ENCODE measurements at places on chromosomes 5 and 9. TPM values are rescaled to one million over a fixed set of nuclear protein-coding genes. Genes with fewer than 3 reads are reported as not detected.

GRCh38 chr9:18366184-18366583 is 107.8 kb upstream of the ADAMTSL1 start:
- DNase-seq: no peak

DNA sequence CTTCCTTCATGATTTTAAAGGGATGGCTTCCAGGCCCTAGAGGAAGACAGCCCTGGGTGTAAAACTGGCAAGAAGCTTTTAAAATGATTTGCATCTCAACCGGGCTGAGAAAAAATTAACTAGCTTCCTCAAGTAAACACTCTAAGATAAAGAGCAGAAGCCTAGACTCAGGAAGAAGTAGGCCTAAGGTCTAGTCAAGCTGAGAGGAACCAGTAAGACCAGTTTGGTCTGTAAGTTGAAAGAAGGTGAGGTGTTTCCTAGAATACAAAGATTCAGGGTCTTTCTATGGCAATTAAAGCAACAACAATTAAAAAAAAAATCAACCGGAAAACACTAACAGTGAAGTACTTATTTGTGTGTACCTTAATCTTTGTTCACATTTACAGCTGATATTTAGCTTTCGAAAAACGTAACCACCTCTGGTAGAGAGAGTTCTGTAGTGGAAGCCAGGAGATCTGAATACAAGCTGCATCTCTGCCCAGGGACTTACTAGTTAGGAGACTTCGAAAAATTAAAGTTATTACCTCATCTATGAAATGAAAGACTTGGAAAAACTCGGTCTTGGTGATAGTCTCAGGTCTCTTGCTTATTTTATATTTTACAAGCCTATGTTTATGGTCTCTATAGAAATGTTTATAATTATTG is 75.7 kb downstream of the TUSC1 start:
- no peak for DNase-seq

- DNase-seq: no peak
Observed at GRCh38 chr5:130045334-130045733, 141.1 kb downstream of the CHSY3 start.

DNA sequence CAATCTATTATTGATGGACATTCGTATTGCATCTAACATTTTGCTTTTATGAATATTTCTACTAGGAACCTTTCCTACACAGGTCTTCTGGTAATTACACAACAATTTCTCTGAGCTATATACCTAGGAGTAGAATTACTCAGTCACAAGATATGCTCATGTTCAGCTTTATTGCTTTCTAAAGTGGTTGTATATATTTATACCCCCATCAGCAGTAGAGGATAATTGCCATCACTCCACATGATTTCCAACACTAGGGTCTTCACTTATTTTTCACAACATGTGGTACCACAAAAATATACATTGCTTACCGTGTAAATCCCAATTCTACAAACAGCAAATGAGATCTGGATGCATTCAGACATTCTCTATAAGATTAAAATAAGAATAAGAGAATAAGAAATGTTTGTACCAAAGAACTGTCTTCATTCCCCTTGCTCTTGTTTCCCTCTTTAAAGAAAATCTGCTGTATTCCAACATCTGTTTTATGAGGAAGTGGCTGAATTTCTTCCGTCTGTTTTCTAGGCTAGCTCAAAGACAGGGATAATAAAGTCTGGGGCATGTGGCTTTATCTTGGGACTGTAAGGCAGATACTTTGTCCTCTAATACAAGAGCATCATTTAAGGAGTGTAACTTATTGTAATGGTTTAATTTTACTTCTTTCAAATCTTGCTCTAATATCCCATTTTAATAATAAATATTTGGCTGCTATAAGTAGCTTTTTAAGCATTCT is 28.2 kb downstream of the ARL15 start:
- DNase-seq: no peak

GRCh38 chr5:134460551-134460950 is 48.9 kb upstream of the CDKN2AIPNL start:
- no peak for DNase-seq

DNA sequence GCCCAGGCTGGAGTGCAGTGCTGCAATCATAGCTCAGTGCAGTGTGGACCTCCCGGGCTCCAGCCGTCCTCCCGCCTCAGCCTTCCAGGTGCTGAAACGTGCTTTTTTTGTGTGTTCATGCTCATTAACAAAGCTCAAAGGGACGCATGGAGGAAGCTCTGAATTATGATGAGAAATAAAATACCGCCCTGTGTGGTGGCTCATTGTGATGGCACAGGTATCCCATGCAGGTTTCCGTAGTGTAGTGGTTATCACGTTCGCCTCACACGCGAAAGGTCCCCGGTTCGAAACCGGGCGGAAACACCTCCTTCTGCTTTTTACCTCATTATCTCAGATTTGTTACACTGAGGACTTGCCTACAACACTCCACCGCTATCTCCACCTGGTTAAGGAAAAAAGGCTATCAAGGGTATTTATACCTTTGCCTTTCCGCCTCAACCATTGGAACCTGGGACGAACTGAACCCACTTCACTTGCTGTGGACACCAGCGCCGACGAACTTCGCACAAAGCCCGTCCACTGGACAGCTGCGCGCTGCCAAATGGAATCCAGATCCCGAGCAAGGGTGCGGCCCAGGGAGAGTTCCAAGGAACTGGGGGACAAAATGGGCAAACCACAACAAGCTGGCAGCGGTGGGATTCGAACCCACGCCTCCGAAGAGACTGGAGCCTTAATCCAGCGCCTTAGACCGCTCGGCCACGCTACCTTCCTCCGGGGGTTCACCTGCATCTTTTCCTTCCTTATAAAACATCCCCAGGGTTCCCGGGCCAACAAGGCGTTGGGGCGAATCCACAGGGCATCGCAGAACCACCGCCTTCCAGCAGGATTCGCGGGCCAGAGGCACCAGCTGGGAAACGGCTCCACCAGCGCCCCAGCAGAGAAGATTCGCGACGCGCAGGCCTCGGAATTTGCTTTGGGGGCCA is 26.3 kb downstream of the OR2V2 start:
- no peak for DNase-seq

- DNase-seq: no peak
Observed at GRCh38 chr5:20572614-20573013, 584.6 kb upstream of the CDH18 start.

- no peak for DNase-seq
Observed at GRCh38 chr5:53418826-53419658, 61.4 kb upstream of the FST start.

DNA sequence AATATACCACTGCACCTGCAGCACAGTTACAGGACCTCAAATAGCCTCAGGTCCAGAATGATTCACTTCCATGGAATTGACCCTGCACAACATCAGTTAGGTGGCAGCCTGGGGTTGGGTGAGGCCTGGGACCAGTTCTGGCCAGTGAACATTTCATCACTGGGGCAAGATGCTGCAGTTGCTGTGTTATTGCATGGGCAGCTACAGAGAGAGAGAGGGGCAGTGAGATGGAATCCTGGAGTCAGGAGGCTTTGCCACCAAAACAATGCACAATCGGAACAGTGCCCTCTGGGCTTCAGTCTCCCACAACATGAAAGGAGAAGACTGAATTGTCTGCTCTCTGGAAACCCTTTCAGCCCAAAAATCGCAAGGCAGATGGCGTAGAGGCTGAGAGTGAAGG is 51.8 kb downstream of the SH3TC2 start:
- no peak for DNase-seq

- no peak for DNase-seq
Observed at GRCh38 chr5:63500242-63500641, 462.0 kb downstream of the HTR1A start.

DNA sequence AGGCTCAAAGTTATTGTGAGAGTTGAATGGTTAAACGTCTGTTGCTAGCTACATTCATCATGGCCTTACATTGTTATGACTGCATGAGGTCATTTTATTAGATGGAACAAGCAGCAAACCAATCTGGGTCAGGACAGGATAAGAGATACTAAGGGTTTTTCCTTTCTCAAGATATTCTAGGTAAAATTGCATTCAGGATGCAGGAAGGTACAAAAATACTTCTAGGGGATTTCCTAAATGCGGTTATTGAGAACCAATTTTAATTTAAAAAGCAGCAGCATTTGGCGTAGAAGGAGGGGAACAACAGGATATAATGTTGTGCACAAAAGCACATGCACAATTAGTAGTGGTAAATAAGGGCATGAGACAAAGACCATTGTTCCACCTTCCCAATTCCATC is 39.2 kb upstream of the LURAP1L start:
- DNase-seq: no peak

DNA sequence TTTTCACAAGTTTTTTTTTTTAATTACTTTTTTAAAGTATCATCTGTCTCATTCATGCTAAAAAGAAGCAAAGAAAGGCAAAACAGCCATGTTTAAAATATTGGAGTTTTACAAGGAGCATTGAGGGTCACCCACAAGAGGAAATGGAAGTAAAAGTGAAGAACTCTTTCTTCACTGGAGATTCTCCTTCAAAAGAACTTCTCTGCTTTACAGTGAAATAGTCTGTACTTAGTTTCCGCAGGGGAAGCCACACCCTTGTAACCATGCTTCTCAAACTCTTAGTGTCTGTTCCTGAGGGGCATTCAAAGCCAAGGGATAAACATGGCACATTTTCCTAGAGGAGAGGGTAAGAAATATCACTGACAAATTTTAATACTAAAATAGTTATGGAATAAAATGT is 8.6 kb downstream of the C9orf72 start:
- no peak for DNase-seq

DNA sequence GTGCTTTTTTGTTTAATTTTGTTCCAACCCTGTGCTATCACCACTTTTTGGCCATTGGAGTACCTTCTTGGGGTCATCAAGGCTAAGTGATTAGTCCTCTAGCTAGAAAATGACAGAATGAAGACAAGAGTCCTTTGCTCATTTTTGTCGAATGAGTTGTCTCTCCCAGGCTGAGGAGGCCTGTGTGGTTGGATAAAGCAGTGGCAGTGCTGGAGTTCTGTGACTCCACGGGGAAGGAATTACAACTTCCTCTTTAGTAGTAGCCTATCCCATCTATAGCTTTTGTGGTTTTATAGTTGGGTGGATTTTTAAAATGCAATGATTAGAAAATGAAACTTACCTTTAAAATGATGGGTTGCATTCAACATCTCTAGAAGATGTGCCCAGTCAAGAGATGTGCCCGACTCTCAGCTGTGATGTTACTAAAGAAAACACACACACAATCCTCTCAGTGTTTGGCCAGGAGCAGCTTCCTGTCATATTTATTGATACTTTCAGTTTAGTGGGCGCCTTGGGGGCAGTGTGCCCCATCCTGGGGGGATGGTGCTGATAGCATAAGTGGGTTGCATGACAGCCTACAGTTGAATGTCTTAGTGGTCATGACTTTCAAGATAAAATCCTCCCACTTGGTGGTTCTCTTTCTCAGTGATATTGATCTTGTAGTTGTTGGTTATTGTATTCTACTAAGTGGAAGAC is 11.9 kb downstream of the OTULINL start:
- no peak for DNase-seq

DNA sequence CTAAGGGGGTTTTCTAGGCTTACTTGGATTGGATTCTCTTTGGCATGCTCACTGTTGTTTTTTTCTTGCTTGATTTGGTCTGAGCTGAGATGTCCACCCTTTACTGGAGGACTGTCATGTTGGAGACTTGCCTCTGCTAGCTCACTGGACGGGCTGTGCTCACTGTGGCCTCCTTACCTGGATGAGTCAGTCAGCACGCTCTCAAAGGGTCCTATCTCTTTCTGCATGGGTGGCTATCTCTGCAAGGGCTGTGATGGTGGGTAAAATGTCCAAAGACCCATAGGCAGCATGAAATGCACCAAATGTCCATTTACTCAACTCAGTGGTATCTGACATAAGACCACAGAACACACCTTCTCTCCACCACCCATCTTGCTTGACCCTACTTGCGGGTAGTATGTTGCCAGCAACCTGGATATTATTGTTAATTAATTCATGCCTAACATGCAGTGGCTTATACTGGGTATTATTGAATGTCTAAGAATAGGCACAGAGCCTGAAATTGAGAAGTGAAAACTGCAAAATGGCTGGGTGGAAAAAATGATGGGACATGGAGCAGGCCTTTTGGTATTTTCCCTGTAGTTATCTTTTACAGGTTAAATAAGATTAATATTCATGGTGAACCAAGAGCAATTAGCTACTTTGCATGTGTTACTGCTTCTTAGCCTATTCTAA is 68.9 kb upstream of the TLE1 start:
- DNase-seq: no peak

The ZDHHC21 gene
- total RNA-seq: 4.3 TPM

The TNFSF8 gene
- 2.0 TPM for total RNA-seq

The HDHD3 gene
- total RNA-seq: 62.2 TPM

The TRPM6 gene
- total RNA-seq: not detected

The GPRIN1 gene
- total RNA-seq: 0.18 TPM

The MAMDC2 gene
- total RNA-seq: 0.22 TPM

The CCL28 gene
- total RNA-seq: 1.2 TPM

Data from right lobe of liver (tissue), 6 donors.